ENCODE measurements at places on chromosomes 16 and 17.

- no peak for DNase-seq
These were observed 20.4 kb downstream of the ADGRG5 start for GRCh38 chr16:57562669-57563486.

DNA sequence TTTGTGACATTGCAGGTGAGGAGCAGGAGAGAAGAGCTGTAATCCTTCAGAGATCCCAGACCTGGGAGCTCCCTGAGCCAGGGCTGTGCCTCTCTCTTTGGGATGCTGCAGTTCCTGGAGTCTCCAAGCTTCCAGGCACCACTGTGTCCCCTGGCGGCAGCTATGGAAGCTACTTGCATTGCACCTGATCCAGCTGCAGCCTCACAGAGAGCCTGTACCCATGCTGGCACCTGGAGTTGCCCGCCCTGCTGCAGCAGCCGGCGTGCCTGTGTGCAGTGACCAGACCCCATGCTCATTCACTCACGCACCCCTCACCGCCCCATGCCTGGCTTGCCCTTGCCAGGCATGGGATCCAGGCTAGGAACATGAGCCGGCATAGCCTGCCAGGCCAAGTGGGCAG lies 51.8 kb upstream of the MED9 start:
- no peak for DNase-seq

DNA sequence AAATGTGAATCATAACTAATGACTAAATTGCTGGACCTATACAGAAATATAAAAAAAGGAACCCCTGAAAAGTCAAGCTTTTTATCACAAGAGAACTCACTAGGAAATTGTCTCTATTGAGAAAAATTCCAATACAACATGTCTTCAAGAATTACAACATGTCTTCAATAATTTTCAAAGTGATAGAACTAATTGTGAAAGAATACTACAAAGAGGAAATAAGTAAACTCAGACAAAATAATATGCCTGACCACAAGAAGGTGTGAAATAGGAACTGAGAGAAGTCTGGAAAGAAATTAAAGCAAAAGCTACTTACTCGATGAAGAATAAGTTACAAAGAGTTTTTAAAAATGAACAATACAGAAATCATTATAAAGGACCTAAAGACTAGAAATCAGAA lies 29.9 kb upstream of the OR1G1 start:
- no peak for DNase-seq

DNA sequence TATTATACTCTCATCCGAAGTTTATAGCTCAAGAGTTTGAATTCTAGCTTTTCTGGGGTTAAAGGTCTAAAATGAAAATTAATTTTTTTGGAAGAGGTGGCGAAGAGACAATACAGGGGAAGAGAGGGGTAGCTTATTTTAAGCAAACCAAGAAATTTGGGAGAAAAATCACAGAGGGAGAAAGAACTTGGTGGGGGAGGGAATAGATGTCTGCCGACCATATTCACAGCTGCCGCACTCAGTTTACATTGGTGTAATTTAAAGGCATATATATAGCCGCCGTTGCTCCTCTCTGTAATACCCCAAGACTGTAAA lies 6.5 kb upstream of the ZFHX3 start:
- DNase-seq, result no peak

DNA sequence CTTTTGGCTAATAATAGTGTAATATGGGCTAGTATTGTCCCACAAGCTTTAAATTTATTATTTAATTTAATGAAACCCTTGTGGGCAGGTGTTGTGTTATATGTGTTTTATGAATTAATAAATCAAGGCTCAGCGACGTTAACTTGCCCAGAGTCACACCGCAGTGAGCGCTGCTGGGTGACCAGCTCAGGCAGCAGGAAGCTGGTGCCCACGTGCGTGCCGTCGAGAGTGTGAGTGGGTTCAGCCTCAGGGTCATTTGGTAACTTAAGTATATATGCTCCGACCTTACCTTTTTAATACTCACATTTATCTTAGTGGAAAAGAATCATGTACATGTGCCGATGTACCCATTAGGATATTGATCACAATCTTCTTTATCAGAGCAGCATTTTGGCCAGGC lies 137.4 kb upstream of the CHMP6 start:
- no peak for DNase-seq
